Activated CD4-positive, alpha-beta T cell treated with anti-CD3 and anti-CD28 coated beads, Interleukin-10, Interleukin-2, amounts not matched to agents 100 ng/mL and 50 ng/mL, durations not matched to agents 16 hours and 8 hours (primary cell): ENCODE measurements at places on chromosomes 5 and 9.

- no peak for DNase-seq
Observed at GRCh38 chr9:135804581-135805421, 102.5 kb downstream of the CAMSAP1 start.

GRCh38 chr5:180670157-180670556 is 20.8 kb upstream of the FLT4 start:
- no peak for DNase-seq

DNA sequence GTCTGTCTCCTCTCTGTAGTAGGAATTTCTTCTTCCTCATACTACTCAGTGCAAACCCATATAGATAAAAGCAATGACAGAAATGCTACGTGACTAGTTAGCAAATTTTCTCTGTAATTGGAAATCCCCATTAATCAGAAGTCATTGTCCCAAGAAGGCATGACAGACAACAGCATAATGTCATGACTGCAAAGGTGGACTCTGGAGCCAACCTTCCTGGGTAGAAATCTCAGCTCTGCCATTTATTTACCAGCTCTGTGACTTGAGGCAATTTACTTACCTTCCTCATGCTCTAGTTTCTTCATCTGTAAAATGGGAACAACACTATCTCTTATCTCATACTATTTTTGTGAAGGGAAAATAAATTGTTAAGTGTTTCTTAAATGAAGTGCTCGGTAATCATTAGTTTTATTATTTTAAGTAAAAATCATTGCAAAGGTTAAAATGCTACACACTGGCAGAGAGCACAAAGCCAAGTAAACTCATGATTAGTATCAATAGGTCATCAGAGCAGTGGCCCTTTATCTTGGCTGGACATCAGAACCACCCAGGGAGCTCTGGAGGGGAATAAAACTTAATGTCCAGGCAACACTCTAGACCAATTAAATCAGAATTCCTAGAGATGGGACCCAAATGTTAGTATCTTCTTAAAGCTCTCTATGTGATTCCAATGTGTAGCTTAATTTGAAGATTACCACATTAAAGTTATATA is 43.8 kb upstream of the FST start:
- no peak for DNase-seq

- no peak for DNase-seq
Observed at GRCh38 chr9:124332361-124333202, 74.8 kb downstream of the NEK6 start.

DNA sequence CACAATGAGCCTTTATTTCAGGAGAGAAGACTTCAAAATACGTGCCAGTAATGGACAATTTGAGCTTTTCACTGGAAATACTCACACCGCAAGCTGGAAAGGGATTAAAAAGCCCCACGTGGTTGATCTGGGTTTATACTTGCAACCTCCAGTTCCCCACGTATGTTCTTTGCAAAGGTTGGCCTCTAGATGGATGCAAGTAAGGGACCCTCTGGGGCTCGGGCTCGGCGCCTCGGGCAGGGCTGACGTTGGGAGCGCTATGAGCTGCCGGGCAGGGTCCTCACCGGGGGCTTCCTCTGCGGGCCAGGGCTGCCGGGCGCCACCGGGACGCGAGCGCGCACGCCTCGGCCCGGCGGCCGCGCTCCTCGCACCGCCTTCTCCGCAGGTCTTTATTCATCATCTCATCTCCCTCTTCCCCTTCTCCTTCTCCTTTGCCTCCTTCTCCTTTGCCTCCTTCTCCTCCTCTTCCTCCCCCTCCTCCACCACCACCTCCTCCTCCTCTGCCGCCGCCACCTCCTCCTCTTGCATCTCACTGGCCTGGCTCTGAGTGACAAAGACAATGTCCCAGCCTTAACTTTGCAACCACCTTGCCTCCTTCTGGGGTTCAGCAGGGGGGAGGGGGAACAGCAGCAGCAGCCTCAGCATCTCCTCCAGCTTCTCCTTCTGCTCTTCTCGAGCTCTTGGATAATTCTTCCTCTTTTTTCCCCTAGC is 701 bp upstream of the ZNF462 start:
- DNase-seq = no peak

DNA sequence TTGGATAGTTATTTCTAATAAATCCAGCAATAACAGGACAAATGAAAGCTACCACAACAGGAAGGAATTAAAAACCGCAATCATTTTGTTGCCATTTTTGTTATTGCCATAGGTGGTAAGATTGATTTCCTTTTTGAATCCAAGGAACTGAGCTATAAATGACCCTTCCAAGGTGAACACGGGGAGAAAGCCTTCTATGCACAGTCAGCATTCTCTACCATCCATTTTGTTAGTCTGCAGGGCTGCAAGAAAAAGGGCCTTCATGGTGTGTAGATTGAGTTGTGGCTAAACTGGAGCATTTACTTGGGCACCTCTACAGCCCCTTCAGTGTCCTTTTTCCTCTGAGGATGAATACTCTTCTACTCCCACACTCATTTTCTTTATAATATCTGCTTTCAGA is 18.6 kb upstream of the REEP5 start:
- DNase-seq = no peak

GRCh38 chr5:19104948-19105347 is 883.1 kb downstream of the CDH18 start:
- DNase-seq = no peak

- DNase-seq = no peak
Observed at GRCh38 chr9:4464911-4465513, 25.3 kb upstream of the SLC1A1 start.
